ENCODE measurements at places on chromosomes 11 and 22.

- no peak for DNase-seq
Measured at GRCh38 chr11:70398834-70399680, 728 bp downstream of the CTTN start.

DNA sequence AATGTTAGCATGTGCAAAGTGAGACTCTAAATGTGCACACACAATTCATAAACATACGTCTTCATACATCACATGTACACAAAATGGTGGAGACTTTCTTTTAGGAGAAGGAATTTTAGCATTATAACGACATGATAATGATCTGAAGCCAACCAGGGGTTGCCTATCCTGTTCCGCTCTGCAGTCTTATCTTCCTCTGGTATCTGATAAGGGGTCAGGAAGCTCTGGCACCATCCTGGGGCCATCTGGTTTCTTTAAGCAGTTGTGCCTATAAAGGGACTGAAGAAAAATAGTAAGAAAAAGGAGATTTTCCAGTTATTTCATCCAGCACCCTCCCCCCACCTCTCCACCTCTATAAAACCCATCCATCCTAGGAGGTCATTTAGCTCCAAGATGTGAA is 5.8 kb upstream of the NUP50 start:
- no peak for DNase-seq

DNA sequence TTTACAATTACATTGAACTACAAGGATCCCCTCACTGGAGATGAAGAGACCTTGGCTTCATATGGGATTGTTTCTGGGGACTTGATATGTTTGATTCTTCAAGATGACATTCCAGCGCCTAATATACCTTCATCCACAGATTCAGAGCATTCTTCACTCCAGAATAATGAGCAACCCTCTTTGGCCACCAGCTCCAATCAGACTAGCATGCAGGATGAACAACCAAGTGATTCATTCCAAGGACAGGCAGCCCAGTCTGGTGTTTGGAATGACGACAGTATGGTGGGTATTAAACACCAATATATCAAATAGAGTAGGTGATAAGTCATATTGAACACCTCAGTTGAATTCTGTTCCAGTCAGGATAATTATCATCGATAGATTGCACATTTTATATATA is 4.4 kb downstream of the FBXO7 start:
- no peak for DNase-seq

- no peak for DNase-seq
Measured at GRCh38 chr11:34150494-34151151, 45.2 kb downstream of the NAT10 start.

DNA sequence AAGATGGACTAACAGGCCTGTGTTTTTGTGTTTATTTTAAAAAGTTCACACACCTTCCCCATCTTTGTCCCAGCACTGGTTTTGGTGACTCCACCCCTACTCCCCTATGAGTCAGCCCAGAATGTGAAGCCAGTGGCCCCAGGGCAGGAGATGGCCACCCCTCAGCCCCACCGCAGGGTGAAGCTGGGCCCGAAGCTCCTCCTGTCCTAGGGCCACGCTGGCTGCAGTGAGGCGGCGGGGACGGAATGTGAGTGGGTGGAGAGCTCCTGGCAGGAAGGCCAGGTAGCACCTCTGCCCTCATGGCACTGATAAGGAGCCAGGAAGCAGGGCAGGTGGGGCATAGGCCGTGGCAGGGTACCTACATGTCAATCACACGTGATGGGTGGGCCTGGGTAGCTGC is 39.9 kb downstream of the SGSM3 start:
- DNase-seq = no peak

DNA sequence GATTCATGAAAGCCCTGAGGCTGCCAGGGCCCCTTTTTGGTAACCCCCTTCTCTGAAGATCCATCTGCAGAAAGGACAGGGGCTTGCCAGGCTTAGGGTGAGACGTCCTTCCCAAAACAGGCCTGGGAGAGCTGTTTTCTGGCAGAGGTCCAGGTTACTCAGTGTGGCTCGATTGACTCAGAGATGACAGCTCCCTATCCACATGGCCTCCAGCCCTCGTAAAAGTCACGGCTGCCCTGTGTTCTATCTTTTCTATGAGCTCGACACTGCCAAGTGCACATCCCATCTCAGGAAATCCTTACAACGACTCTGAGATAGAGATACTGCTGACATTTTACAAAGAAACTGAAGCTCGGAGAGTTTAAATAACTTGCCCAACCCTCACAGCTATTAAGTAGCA is 20.4 kb downstream of the ADAMTS8 start:
- DNase-seq = no peak

GRCh38 chr11:10076458-10077141 is 217.4 kb downstream of the SBF2 start:
- no peak for DNase-seq

- no peak for DNase-seq
Measured at GRCh38 chr11:132644520-132645239, 887.6 kb downstream of the OPCML start.

DNA sequence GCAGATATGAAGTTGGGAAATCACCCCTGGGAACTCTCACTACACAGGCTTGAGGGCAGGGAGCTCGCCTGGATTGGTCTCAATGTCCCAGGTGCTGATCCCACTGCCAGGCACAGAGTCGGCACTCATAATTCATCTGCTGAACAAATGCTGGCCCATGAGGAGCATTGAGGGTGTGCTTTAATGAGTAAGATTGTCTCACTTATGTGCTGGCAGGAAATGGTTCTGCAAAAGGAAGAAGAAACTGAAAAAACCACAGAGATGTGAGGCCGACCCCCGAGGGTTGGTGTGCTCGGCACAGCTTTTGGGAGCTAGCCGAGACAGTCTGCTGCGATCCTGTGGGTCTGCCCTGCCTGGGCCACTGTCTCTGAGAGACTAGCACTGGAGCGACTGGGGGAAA is 9.4 kb downstream of the PLAAT2 start:
- no peak for DNase-seq

- DNase-seq = peak; percentile 66
Measured at GRCh38 chr11:65298131-65298535, 16.5 kb upstream of the CDC42EP2 start.

DNA sequence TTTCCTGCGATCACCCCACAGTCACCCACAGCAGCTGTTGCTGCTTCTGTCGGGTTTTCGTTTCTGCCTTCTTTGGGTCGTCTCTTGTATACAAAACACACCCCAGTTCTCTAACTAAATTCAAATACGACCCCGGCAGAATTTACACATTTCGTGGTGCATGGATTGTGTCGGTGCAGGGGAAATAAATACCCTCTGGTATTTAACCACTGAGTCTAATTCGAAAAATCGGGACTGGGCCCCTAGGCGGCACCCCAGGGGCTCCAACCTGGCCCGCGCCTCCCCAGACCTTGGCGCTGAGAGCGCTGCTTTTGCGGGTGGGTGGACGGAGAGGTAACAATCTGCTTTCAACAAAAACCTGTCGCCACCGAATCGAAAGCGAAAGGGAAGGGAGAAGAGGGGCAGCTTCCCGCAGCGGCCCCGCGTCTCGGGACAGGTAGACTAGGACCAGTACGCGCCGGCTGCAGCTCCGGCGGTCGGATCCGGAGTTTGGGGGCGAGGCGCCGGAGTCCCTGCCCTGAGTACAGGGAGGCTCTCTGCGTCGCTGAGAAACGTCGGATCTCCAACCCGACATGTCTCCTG is 4.4 kb downstream of the ALX4 start:
- DNase-seq = no peak

GRCh38 chr22:19967850-19968449 is 26.3 kb upstream of the TXNRD2 start:
- no peak for DNase-seq

GRCh38 chr22:30348809-30349208 is 7.9 kb downstream of the SF3A1 start:
- DNase-seq = no peak

DNA sequence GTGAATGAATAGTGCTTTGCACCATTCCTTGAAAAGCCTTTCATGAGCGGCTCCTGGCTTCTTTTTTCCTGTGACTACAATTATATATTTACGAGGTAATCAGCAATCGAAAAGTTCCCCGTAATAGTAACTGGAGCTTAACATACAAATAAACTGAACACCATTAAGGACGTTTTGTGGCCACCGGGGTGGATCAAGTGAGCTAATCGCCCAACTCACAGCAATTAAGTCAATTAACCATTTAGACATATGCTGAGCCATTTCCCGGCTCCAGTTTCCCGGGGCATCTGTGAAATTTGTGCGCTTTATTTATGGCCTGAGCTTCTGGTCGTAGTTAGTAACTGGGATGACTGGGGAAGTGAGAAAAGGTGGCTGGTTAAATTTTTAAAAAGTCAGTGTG is 465.2 kb downstream of the MIAT start:
- no peak for DNase-seq

- peak; percentile 73 for DNase-seq
Measured at GRCh38 chr22:41401781-41402648, 20.3 kb downstream of the TEF start.

GRCh38 chr11:48017105-48017830 is 36.9 kb downstream of the PTPRJ start:
- DNase-seq = no peak

DNA sequence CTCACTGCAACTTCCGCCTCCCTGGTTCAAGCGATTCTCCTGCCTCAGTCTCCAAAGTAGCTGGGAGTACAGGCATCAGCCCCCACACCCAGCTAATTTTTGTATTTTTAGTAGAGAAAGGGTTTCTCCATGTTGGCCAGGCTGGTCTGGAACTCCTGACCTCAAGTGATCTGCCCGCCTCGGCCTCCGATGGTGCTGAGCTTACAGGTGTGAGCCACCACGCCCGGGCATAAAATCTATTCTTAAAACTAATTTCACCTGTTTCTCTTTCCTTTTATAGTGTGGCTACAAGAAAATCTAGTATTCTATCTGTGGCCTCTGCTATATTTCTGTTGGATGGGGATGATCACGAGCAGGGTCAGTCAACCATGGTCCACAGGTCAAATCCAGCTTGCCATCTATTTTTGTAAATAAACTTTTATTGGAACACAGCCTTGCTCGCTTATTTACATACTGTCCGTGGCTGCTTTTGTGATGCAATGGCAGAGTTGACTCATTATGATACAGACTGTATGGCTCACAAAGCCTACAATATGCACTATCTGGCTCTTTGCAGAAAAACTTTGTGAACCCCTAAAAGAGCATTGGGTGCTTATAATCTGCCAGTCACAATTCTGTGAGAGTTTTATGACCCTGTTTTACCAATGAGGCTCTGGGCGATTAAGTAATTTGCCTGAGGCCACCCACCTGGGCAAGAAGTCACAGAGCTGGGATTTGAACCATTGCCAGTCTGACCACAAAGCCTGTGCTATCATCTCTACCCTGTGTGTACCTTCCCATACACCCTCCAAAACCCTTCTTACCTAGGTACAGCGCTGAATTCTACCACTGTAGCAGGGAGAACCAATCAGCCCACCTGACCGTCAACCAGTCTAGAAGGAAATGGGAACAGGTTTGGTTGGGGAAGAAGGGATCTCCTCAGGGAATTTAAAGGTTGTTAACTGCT is 28.3 kb downstream of the SLC1A2 start:
- peak; percentile 51 for DNase-seq

GRCh38 chr11:92129811-92130210 is 94.8 kb upstream of the FAT3 start:
- no peak for DNase-seq

DNA sequence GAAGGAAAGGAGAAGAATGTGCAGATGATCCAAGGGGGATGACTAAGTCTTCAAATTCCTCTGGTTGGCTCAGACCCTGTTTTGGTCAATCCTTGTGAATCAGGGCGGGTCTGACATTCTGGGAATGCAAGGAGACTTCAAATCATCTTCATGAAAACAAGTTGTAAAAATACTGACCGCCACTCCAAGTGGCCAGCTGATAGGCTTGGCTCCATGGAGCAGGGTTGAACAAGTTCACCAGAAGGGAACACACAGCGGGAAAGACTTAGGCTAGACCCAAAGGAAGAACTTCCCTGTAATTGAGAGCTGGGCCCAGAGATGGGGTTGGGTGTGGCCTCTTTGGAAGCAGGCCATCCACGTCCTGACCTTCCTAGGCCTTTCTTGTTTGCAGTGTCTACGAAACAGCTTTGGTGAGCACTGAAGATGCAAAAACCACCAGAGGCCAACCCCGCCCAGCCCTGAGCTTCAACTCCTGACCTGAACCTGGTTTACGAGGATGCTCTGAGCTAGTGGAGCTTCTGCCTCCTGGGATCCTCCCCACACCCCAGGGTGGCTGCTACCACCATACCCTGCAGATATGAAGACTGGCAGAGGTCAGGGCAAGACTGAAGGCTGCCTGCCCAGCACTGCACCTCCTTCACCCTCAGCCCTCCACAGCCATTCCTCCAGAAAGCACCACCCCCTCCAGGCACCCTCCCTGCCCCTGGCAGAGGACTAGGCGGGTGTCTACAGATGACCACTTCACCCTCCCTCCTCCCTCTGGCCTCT is 26.1 kb downstream of the GDPD5 start:
- no peak for DNase-seq

GRCh38 chr22:25131198-25131887 is 68.3 kb upstream of the CRYBB3 start:
- DNase-seq = peak; percentile 46

GRCh38 chr22:30648825-30649224 is 13.2 kb downstream of the SLC35E4 start:
- DNase-seq = no peak

DNA sequence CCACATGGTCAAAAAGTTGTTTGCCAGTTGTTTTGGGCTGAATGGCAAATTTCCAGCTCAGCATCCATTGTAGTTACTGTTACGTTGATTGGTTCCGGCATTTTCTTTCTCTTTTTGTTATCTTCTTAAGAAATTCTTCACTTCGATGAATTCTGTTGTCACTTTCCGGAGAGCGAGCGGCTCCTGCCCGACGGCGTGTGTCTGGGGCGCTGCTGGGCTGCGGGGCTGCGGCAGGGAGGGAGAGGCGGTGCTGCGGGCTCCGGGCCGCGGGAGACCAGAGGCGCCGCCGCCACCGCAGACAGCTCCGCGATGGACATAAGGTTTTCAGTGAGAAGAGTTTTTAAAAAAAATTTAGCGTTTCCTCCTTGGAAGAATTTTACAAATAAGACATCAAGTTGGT is 117.4 kb downstream of the RRM1 start:
- DNase-seq = no peak

GRCh38 chr22:19044381-19044780 is 77.8 kb downstream of the DGCR2 start:
- peak; percentile 5 for DNase-seq

All from mucosa of descending colon (tissue), 3 donors.